Uterus (tissue), 4 donors: ENCODE measurements at places on chromosomes 5 and 9. TPM values are rescaled to one million over a fixed set of nuclear protein-coding genes. Genes with fewer than 3 reads are reported as not detected.

Gene ARSI
- total RNA-seq = 6.5 TPM

Gene P4HA2
- total RNA-seq = 76.3 TPM

Gene GZMA
- not detected for total RNA-seq

GRCh38 chr5:135445306-135445985 is 1.7 kb downstream of the DCANP1 start:
- no peaks in the 10 kb centered on the region for H3K27me3 ChIP-seq
- H3K36me3 ChIP-seq = no peaks in the 10 kb centered on the region
- H3K27ac ChIP-seq = no peak overlapping the region
- H3K4me1 ChIP-seq = no peaks in the 10 kb centered on the region
- no peak for DNase-seq

DNA sequence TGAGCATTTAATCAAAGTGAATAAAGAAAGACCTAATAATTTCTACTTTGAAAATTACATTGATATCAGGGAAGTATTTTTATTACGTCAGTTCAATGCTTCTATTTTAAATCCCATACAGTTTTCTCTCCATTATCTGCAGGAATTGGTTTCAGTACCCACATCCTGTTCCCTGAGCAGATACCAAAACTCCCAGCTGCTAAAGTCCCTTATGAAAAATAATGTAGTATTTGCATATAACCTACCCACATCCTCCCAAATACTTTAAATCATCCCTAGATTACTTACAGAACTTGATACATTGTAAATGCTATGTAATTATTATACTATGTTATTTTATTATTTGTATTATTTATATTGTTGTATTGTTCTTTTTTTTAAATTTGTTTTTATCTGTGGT is 125.4 kb upstream of the MINAR2 start:
- no peak overlapping the region for H3K27ac ChIP-seq
- H3K36me3 ChIP-seq = no peaks in the 10 kb centered on the region
- H3K4me3 ChIP-seq = no peak overlapping the region
- DNase-seq = no peak

Gene JAKMIP2
- 3.9 TPM for total RNA-seq
